ENCODE measurements at places on chromosomes 6 and 20. TPM values are rescaled to one million over a fixed set of nuclear protein-coding genes. Genes with fewer than 3 reads are reported as not detected.

DNA sequence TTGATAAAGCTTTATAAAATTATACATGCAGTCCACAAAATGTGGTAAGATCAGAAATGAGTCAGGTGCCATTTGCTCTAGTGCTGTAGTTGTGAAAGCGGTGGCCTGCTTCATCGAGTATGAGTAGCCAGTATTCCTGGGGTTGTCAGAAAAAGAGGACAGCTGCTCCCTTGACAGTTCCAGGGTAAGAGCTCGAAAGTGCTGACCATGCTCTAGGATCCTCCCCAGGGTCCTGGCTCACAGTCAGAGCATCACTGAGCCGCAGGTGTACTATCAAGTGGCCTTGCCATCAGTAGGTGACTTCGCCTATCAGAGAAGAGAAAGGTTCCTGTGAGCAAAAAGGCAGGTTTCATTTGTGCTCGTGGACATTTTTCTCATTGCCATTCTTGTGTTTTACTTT lies 3.6 kb downstream of the BTBD3 start:
- H3K27ac ChIP-seq = no peak overlapping the region
- no peaks in the 10 kb centered on the region for H3K36me3 ChIP-seq
- no peaks in the 10 kb centered on the region for H3K4me1 ChIP-seq
- no peak overlapping the region for H3K4me3 ChIP-seq
- no peak for DNase-seq

DNA sequence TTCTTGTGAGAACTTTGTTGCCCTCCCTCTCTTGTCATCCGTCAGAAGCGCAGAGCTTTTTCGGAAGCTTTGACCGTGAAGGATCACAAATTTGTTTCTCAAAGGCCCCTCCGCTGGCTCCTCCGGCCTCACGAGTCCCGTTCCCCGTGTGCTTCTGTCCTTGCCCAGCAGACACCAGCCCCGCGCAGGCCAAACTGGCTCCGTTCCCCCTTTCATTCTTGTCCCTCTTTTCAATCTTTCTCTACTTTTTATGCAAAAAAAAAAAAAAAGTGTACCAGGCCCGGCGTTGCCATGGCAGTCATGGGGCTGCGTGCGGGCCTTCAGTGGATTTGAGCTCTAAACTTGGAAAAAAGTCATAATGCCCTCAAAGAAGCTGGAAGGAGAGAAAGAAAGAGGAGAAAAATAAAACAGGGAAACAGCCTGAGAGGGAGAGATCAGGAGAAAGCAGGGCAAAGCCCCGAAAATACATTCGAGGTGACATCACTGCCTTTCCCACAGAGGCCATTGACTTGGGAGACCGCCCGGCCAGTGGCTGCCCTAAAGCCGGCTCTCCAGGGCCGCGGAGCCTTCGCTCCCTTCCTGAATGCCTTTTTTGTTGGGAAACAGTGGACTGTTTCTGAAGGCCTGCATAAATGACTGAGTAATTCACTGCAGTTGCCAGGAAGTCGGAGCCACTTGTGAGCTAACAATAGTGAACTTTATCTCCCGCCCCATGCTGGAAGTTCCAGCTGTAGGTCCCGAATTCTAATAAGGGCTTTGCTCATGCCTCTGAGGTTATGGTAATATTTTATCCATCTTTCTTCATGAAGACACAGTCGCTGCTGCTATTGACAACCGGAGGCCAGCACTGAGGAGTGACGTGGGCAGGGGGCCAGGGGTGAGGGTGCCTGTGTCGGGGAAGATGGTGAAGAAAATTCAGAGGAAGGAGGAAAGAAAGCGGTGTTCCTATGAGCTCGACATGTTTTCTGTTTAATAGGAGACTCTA lies 670.9 kb downstream of the QKI start:
- DNase-seq = no peak
- no peaks in the 10 kb centered on the region for H3K27me3 ChIP-seq
- H3K36me3 ChIP-seq = no peaks in the 10 kb centered on the region
- H3K4me3 ChIP-seq = no peak overlapping the region

- H3K27ac ChIP-seq = no peak overlapping the region
- DNase-seq = no peak
- H3K4me1 ChIP-seq = no peaks in the 10 kb centered on the region
- H3K4me3 ChIP-seq = no peak overlapping the region
- peaks cover 11% of the 10 kb centered on the region for H3K36me3 ChIP-seq
- H3K27me3 ChIP-seq = no peaks in the 10 kb centered on the region
Observed at GRCh38 chr6:20805021-20805420, 270.8 kb downstream of the CDKAL1 start.

DNA sequence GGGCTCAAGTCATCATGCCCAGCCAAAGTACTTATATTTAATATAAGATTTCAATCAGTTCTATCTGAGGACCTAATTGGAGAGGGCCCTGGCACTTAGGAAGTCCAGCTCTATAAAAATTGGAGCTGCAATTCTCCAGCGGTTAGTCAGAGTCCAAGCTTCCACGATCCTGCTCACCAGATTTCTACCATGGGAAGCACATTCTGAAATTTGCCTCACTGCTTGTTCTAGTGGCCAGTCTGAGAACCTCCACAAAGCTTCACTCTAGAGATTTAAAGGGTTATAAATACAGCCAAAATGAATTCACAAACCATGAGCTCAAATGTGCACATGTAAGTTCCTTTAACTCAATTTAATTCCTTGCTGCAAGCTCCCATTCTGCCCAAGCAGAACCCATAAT lies 33.5 kb downstream of the PNLDC1 start:
- no peak overlapping the region for H3K27ac ChIP-seq
- H3K36me3 ChIP-seq = no peaks in the 10 kb centered on the region
- H3K27me3 ChIP-seq = peaks cover 3% of the 10 kb centered on the region

- H3K27me3 ChIP-seq = peaks cover 15% of the 10 kb centered on the region
- H3K4me3 ChIP-seq = no peak overlapping the region
- DNase-seq = no peak
- no peaks in the 10 kb centered on the region for H3K4me1 ChIP-seq
Observed at GRCh38 chr6:110399219-110400071, 15.9 kb downstream of the DDO start.

DNA sequence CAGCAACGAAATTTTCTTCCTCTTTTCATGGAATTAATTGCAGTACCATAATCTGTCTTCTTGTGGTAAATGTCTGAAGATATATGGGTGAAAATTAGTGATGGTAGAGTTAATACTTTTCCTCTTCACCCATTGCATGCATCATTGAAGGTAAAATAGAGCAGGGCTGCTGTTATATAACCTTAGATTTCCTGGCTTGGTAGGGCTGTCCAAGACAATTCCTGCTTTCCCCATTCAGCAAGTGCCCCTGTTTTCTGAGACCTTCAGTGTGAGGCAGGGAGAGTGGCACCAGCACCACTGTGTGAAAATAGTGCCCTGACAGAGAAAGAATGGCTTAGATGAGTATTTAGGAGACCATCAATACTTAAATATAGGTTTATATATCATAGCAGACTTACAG lies 202.0 kb downstream of the ZFAND3 start:
- no peak overlapping the region for H3K4me3 ChIP-seq
- no peaks in the 10 kb centered on the region for H3K27me3 ChIP-seq
- peaks cover 5% of the 10 kb centered on the region for H3K36me3 ChIP-seq
- no peak overlapping the region for H3K27ac ChIP-seq

GRCh38 chr6:166903500-166903899 lies 52.9 kb downstream of the RNASET2 start:
- DNase-seq = no peak
- H3K4me1 ChIP-seq = peaks cover 19% of the 10 kb centered on the region
- no peaks in the 10 kb centered on the region for H3K36me3 ChIP-seq
- no peaks in the 10 kb centered on the region for H3K27me3 ChIP-seq

OR2J2 gene
- total RNA-seq = not detected

ZFP64 gene
- total RNA-seq = 9.7 TPM
